Fibroblast of the aortic adventitia (primary cell): ENCODE measurements at places on chromosomes 6 and 20.

- DNase-seq: no peak
These were observed 47.7 kb downstream of the FRK start for GRCh38 chr6:116012951-116013350.

- no peak for DNase-seq
These were observed 353.7 kb downstream of the PRKN start for GRCh38 chr6:162373868-162374267.

DNA sequence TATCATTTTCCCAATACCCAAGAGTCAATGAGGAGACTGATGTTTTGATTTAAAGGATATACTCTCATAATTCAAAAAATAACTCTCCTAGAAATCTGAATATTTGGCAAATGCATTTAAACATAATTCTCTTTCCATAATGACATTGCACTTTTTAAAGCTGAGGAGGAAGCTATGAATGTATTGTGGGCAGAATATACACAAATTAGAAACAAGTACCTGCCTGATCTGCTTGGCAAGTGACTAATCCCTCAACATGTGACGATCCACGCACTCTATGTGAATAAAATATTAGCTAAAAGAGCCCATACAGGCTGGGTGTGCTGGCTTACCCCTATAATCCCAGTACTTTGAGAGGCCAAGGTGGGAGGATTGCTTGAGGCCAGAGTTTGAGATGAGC lies 88.3 kb upstream of the CCDC28A start:
- no peak for DNase-seq

DNA sequence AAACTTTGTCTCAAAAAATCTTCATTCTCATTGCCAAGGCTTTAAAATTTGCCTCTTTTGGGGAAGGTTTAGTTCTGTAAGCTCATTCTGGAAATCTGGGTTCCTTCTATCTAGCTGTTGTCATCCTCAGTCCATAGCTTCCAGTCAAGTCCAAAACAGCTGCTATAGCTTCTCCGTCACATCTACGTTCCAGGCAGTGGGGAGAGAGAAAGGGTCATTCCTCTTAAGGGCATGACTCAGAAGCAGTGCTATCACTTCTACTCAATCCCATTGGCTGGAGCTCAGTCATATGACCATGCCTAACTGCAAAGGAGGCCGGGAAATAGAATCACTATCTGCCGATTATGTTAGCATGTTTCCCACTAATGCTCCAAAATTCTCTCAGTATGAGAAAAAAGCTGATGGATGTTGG lies 141.4 kb upstream of the PTPN1 start:
- peak; percentile 34 for DNase-seq

GRCh38 chr20:51372176-51372803 lies 170.2 kb downstream of the NFATC2 start:
- DNase-seq: peak; percentile 73

GRCh38 chr6:87791982-87792381 lies 89.9 kb upstream of the AKIRIN2 start:
- DNase-seq: no peak

DNA sequence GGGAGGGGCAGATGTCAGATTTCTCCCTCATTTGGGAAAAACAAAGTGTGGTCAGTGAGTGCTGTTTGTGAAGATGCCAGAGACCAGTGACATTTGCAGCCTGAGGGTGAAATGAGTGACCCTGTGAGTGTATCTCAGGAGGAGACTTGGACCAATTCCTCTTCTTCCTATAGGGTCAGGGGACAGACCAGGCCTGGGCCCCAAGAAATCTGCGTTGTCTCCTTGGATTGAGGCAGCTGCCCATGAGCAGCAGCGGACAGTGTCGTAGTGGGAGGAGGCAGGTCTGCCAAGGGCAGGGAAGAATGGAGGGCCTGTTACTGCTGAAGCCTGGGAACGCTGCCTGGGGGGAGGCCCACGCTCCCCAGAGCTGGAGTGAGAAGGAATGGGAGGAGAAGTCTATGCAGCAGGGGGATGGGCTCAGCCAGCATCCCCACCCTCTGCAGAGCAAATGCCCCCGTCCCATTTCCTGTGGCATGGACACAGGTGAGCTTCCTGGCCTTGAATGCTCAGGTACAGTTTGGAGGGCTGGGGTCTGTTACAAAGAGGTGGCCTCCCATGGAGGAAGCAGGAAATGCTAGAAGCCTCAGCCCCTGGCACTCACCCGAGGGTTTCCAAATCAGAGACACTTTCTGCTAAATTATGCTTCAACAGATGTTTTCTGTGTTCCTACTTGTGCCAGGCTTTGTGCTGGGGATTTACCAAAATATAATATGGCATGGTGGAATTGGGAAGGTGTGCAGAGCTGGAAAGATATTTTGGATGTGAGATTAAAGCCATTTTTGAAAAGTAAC lies 29.8 kb downstream of the DAAM2 start:
- peak; percentile 7 for DNase-seq
